IMR-90 (cell line): ENCODE measurements at places on chromosomes 1 and 21. TPM values are rescaled to one million over a fixed set of nuclear protein-coding genes. Genes with fewer than 3 reads are reported as not detected.

Gene SLC45A3
- 1.1 and 1.4 TPM in 2 replicates for total RNA-seq

Gene TTLL7
- 8.1 and 13.3 TPM in 2 replicates for total RNA-seq

Gene NCF2
- 2.8 and 3.2 TPM in 2 replicates for total RNA-seq

Gene C1QTNF12
- total RNA-seq = 0.36 TPM in 1 of 2 replicates, not detected in the other

Gene CYP4Z1
- not detected in 2 replicates for total RNA-seq

Gene ADSS2
- total RNA-seq = 14.9 and 37.5 TPM in 2 replicates

Gene MX2
- total RNA-seq = 0.54 and 0.56 TPM in 2 replicates

Gene S100A12
- total RNA-seq = not detected in 2 replicates

Gene GNG4
- total RNA-seq = 0.18 and 0.28 TPM in 2 replicates

Gene TFAP2E
- under 0.01 TPM in 2 replicates for total RNA-seq

Gene CSF1
- total RNA-seq = 9.4 and 14.3 TPM in 2 replicates

Gene RHBDL2
- 0.28 and 0.36 TPM in 2 replicates for total RNA-seq

Gene CDC20
- 78.0 and 103 TPM in 2 replicates for total RNA-seq

Gene UQCRHL
- 1.4 and 2.8 TPM in 2 replicates for total RNA-seq

Gene LAX1
- total RNA-seq = not detected in 2 replicates

Gene GOLT1A
- total RNA-seq = not detected in 2 replicates

Gene ZBTB8B
- not detected in 2 replicates for total RNA-seq

Gene BRDT
- total RNA-seq = not detected in 2 replicates

Gene SPTA1
- not detected in 2 replicates for total RNA-seq

Gene PYGO2
- total RNA-seq = 5.3 and 5.4 TPM in 2 replicates

Gene COL16A1
- 28.6 and 34.2 TPM in 2 replicates for total RNA-seq

Gene SH2D5
- 6.7 and 7.2 TPM in 2 replicates for total RNA-seq

Gene KCNQ4
- total RNA-seq = not detected in 2 replicates

Gene NAXE
- total RNA-seq = 70.3 and 74.2 TPM in 2 replicates

Gene KRTAP6-2
- total RNA-seq = not detected in 2 replicates

Gene CCDC185
- total RNA-seq = not detected in 2 replicates

Gene AKR7A3
- under 0.01 and 0.18 TPM in 2 replicates for total RNA-seq

Gene SLAMF6
- total RNA-seq = not detected in 2 replicates

Gene NBPF9
- total RNA-seq = 13.6 and 15.2 TPM in 2 replicates

Gene HTR1D
- total RNA-seq = under 0.01 and 0.18 TPM in 2 replicates

Gene TNFRSF14
- 1.3 and 1.7 TPM in 2 replicates for total RNA-seq

Gene RNU1-1
- under 0.01 TPM in 2 replicates for total RNA-seq

Gene LEFTY2
- total RNA-seq = not detected in 2 replicates

Gene FABP3
- 4.8 and 5.6 TPM in 2 replicates for total RNA-seq

Gene TACSTD2
- total RNA-seq = not detected in 2 replicates

Gene IL10
- not detected in 2 replicates for total RNA-seq

Gene SFN
- 0.18 TPM in 1 of 2 replicates, not detected in the other for total RNA-seq

Gene AIM2
- total RNA-seq = not detected in 2 replicates

Gene UBR4
- total RNA-seq = 77.8 and 87.8 TPM in 2 replicates

Gene ATP1A4
- total RNA-seq = not detected in 2 replicates

Gene MT1HL1
- total RNA-seq = not detected in 2 replicates

Gene CFHR5
- total RNA-seq = not detected in 2 replicates

Gene PTGFR
- total RNA-seq = 5.4 and 8.6 TPM in 2 replicates

Gene PCAT6
- total RNA-seq = 0.56 TPM in 1 of 2 replicates, not detected in the other

Gene MFSD2A
- total RNA-seq = 5.0 and 5.7 TPM in 2 replicates

Gene CLCNKA
- total RNA-seq = not detected in 2 replicates

Gene PTGS2
- total RNA-seq = 4.8 and 6.9 TPM in 2 replicates

Gene KCNJ15
- under 0.01 TPM in 2 replicates for total RNA-seq

Gene HPCA
- not detected in 2 replicates for total RNA-seq

Gene ERICH3
- not detected in 2 replicates for total RNA-seq

Gene SYT11
- 37.8 and 43.7 TPM in 2 replicates for total RNA-seq

Gene PCP4L1
- total RNA-seq = not detected in 2 replicates

Gene RHD
- total RNA-seq = 0.28 TPM in 1 of 2 replicates, not detected in the other

Gene B3GALT2
- 4.5 and 5.8 TPM in 2 replicates for total RNA-seq
